RWPE1 (cell line): ENCODE measurements at places on chromosomes 12 and 14.

GRCh38 chr12:83527810-83528209 lies 841.1 kb downstream of the TMTC2 start:
- DNase-seq = no peak

GRCh38 chr12:13304924-13305323 lies 108.4 kb downstream of the EMP1 start:
- no peak for DNase-seq

- DNase-seq = no peak
These were observed 393.8 kb downstream of the NPAS3 start for GRCh38 chr14:33332497-33332896.

- DNase-seq = no peak
These were observed 106.4 kb downstream of the EFCAB11 start for GRCh38 chr14:89848165-89848564.

GRCh38 chr14:91980157-91980556 lies 32.7 kb upstream of the FBLN5 start:
- peak; percentile 95 for DNase-seq

DNA sequence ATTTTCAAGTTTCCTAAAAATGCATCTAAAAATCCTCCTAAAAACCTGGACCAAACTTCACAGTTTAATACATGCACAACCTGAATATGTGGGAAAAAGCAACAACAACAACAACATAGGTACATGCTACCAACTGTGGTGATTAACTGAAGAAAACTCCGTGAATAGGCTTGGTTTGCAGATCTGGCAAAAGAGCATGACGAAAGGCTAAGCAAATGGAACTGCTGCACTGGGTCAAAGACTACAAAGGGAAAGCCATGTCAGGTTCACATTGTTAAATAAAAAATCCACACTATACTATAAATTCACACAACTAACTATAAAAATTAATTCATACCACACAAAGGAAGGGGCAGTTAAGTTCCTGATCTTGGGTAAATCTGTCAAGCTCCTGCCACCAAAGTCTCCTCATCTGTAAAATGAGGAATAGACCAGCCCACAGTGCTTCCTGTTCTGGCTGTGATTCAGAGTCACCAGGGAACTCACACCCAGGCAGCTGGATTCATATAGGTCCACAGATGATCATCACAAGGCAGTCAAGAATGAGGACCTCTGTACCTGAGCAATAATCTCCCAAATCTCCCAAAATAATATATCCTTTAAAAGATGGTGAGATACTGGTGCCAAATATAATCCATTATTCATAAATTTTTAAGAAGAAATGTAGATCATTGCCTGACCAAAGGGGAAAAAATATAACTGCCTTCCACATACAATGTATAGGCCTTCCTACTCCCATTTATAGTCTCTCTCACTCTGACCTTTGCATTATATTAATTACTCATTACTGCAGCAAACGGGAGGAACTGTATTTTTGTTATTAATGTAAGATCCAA lies 7.0 kb downstream of the CORO1C start:
- DNase-seq = no peak

DNA sequence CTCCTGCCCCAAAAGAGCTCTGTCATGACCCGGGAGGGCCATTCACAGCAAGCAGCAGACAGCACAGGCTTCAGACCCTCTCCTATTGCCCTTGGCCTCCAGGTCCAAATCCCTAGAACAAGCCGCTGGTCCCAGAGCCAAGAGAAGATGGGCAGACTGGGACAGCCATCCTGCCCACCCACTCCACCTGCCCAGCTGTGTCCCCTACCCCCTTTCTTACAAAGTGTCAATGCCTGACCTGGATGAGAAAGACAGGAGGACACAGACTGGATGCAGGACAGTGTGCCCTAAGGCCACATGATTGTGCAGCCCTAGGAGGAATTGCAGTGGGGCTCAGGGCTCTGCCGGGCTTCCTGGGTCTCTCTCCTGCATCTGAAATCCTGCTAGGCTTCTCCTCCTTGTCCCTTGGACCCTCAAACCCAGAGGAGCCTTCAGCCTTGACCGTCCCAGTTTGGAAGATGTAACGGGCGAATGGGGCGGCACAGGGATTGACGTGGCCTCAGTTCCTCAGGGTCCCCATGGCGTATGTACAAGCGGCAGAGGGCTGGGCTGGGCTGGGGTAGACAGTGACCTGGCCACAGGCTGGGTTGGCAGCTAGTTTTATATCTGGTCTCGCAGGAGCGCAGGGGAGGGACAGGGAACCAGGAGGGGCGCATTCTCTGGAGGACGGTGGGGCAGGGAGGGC lies 27.1 kb upstream of the BCDIN3D start:
- DNase-seq = no peak

GRCh38 chr12:14892726-14893505 lies 7.3 kb upstream of the MGP start:
- no peak for DNase-seq

GRCh38 chr12:19080918-19081317 lies 48.6 kb upstream of the PLEKHA5 start:
- no peak for DNase-seq

DNA sequence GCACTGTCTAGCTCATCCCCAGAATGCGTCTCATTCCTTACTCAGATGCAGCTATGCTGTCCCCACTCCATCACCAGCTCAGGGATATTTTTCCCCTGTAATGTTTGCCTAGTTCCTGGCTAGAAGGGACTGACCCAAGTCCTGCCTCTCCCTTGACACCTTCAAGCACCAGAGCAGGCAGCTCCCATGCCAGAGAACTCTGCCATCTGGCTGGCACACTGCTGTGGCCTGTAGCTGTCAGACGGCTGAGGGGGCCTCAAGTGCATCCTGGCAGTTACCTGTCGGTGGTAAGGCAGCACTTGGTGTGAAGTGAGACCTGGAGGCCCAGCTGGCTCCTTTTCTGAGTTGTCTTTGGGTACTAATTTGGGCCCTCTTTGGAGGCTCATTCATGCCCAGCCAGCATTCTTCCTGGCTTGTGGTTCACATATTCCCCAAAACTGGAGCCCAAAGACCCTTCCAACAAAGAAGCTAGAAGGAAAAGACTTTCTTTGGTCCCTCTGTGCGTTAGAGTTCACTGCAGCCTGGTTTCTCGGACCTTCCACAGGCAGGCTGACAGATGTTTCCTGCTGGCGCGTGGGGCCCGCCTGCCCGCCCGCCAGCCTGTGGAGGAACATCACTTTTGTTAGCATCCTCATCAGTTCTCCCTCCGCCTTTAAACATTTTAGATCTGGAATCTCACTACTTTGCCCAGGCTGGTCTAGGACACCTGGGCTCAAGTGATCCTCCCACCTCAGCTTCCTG lies 33.0 kb downstream of the RNF34 start:
- DNase-seq = no peak

DNA sequence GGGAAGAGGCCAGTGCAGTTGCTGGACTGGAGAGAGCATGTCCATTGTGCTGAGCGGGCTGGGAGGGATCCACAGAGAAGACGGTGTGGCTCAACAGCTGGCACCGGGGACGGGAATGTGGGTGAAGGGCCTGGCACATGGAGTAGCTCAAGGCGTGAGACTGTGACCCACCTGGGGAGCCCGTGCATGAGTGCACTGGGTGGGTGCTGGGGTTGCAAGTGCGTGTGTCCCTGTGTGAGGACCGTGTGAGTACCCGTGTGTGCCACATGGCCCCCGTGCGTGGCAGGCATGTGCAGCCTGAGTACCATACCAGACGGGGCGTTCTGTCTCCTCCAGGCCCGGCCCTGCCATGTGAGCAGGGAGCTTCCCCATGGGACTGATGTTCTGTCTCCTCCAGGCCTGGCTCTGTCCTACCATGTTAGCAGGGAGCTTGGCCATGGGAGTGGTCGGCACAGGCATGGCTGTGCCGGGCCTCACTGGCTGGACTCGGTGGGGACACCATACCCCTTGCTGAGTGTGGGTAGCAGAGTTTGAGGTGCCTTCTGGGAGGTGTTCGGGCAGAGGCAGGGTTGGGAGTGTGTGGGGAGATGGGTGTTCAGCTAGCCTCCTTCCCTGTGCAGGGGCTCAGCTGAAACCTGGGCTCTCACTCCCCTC lies 234.4 kb downstream of the TMEM121 start:
- no peak for DNase-seq

- DNase-seq = no peak
These were observed 25.8 kb upstream of the LRTM2 start for GRCh38 chr12:1794440-1795090.

DNA sequence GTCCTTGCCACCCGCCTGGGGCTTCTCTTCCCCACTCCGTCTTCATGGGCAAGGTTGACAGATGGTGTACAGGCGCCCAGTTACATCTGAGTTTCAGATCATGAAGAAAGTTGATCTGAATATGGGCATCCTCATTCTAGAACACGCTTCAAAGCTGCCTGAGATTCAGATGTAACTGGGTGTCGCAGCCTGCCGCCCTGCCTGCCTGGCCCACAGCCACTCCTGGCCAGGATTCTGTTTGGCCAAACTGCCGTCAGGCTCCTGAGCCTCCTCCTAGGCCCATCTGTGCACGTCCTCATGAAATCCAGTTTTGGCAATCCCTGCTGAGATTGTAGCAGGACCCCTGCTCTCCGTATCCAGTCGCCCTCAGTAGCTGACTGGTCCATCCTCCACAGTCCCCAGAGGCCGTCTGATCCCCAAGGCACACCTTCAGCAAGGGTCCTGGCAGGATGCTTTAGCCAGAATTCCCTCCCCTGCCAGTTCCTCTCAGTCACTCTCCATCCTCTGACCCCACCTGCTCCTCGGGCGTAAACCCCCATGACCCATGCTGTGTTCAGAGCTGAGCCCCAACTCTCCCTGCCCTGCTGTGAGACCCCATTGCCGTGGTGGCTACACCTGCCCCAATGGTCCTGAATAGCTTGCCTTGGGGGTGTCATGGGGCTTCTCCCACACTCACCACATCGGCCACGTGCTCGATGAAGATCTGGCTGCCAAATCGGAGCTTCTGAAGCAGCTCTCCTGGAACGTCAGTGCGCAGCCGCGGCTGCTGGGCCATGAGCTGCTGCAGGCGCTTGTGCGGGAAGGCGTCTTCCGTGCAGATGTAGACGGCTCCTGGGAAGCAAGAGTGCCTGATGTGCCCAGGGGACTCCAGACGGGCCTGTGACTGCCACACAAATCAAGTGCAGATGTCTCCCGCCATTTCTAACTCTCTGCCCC lies 12.5 kb downstream of the XRCC3 start:
- DNase-seq = no peak

- DNase-seq = no peak
These were observed 309.2 kb downstream of the FOXG1 start for GRCh38 chr14:29075761-29076160.

GRCh38 chr14:99715266-99716000 lies 31.3 kb downstream of the CYP46A1 start:
- DNase-seq = no peak

DNA sequence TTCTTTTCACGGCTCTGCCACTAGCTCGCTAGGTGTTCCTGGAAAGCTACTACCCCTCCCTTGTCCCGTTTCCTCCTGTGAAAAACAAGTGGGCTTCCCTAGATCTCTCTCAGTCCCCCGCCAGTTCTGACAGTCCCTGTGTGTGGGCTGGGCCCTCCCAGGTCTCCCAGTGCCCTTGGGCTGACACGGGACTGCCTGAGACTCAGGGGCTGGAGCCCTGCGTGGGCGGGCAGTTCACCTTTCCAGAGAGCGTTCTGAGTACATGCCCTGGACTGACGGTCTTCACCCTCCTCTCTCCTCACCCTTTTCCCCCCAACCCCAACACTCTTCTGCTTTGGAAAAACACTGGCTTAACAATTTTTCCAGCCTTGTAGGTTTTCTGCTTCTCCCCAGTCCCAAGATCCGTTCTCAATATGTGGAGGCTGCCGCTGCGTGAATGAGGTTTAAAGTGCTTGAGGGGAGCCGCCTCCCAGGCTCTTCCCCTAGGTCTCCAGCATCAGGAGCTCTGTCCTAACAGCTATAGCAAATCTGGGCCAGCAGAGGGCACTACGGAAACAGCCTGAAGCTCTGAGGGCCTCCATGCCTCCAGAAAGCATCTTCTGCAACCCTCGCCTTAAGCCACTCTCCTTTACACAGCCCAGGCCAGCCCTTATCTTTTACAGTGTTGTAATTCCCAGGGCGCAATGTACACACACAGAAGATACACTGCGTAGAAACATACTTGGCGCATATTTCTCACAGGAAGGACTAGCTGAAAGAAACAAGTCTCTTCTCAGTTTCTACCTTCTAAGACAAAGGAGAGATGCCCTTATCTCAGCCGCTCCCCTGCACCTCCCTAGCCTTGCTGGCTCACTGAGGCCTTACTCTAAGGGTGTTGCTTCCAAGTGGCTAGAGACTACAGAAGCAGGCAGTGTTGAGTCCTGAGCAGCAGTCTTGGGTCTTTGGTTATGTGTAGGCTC lies 10.4 kb upstream of the DCD start:
- peak; percentile 38 for DNase-seq

DNA sequence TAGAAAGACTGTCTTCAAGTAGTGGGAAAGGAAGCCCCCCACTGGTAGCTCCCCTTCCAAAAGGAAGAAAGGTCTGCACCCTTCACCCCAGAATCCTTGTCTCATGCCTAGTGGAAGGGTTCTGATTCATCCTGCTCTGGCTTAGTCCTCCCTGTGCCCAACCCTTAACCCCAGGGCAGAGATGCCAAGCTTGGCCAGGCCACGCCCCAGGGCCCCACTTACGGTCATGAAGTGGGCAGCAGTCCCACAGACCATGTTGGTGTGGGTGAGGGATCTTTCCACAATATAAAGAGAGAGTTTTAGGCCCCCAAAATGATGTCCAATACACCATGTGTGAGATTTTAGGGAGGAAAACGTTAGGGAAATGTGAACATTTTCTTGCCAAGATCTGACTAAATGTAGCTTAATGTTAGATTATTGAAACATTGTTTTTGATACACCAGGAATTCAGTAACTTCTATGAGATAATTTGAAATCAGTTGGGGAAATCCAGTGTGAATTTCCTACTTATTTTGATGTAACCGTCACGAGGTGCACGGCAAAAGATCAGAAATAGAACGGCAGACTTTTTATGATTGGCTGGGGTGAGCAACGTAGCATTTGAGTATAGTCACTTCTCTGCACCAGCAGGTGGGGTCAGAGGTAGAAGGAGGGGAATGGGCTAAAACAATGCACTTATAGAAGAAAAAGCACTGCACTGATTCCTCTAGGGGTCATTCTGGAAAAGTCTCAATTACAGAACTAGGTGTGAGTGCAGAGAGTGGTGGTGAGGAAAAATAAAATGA lies 8.2 kb upstream of the SSPN start:
- DNase-seq = no peak

DNA sequence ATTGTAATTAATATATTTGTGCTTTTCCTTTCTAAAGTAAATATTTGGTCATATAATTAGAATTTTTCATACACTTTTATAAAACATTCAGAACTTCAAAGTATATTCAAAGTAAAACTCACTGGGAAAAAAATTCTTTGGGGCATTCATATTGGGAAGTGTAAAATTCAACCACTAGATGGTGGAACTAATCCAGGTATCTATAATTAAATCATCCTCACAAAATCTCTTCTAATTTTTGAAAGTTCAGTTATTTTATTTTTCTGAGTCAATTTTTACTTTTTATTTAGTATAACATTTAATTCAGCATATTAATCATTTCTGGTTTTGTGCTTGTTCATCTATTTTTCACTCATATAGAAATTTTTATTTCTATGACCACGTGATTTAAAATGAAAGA lies 81.0 kb downstream of the NTS start:
- peak; percentile 14 for DNase-seq

GRCh38 chr14:20428010-20428365 lies 8.0 kb downstream of the KLHL33 start:
- DNase-seq = no peak
